Astrocyte of the hippocampus (primary cell): ENCODE measurements at places on chromosomes 6 and 20.

GRCh38 chr20:51596668-51597388, 54.3 kb upstream of the NFATC2 start:
- no peak for DNase-seq

GRCh38 chr6:159267165-159267564, 98.0 kb downstream of the FNDC1 start:
- DNase-seq = peak; percentile 39

DNA sequence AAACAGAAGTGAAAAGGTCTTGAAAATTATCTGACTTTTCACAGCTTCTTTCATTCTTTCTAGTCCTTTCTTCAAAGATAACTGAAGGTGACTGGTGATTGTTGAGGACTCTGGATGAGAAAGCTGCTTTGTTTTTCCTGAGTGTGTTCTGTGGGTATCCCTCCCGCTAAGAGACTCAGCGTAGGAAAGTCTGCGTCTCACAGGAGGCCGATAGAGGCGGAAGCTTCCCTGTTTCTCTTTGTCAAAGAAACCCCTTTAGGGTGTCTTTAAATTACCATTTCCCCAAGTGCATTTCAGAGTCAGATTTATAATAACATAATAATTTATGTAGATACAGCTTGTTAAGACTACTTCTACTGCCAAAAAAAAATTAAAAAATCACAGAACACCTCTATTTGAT, 31.2 kb upstream of the IRF4 start:
- no peak for DNase-seq

- DNase-seq = no peak
Observed at GRCh38 chr6:71745525-71745924, 140.8 kb upstream of the RIMS1 start.
